ENCODE measurements at places on chromosomes 12 and 14.

GRCh38 chr12:91561301-91561957, 378.8 kb upstream of the DCN start:
- DNase-seq = no peak

GRCh38 chr12:8996682-8997405, 7.5 kb downstream of the KLRG1 start:
- no peak for DNase-seq

GRCh38 chr12:120019938-120020337, 30.9 kb downstream of the BICDL1 start:
- DNase-seq = no peak

GRCh38 chr14:21915826-21916225, 242.2 kb upstream of the OR4E1 start:
- peak; percentile 26 for DNase-seq

DNA sequence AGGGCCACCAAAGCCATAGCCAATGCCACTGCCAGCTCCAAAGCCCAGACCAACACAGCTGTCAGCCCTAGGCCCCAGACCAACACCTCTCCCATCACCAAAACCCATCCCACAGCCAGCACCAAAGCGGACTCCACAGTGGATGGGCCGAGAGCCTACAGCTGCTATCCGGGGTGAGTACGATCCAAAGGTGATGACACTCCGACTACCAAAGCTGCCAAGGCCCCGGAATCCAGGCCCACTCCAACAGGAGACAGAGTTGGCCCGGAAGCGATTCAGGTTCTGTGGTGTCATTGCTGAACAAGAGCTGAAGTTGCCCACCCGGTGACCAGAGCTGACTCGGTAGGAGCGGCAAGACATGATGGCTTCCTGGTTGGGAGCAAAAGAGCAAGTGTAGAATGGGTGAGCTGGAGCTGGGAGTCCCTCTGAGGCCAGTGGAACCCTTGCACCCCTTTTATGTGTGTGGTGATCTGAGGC, at the start of gene KRT84:
KRT84 (minus strand) TSS at position 427 of the 477 bp plus-strand sequence; CDS start at position 360, 67 bp downstream.
- DNase-seq = no peak

GRCh38 chr12:12499909-12500604, 62.6 kb downstream of the DUSP16 start:
- no peak for DNase-seq

DNA sequence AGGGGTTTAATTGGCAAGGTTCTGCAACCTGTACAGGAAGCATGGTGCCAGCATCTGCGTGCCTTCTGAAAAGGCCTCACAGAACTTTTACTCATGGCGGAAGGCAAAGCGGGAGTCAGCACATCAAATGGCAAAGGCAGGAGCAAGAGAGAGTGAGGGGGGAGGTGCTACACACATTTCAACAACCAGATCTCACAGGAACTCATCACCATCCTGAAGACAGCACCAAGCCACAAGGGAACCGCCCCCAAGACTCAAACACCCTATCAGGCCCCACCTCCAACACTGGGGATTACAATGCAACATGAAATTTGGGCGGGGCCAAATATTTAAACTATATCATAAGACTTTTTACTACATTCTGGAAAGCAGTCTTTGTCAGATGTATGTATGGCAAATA, 38.0 kb upstream of the FKBP4 start:
- DNase-seq = no peak
